Activated CD4-positive, alpha-beta T cell treated with anti-CD3 and anti-CD28 coated beads, Interleukin-2, amount 50 U/mL, for 24 hours (primary cell): ENCODE measurements at places on chromosomes 1 and 21.

DNA sequence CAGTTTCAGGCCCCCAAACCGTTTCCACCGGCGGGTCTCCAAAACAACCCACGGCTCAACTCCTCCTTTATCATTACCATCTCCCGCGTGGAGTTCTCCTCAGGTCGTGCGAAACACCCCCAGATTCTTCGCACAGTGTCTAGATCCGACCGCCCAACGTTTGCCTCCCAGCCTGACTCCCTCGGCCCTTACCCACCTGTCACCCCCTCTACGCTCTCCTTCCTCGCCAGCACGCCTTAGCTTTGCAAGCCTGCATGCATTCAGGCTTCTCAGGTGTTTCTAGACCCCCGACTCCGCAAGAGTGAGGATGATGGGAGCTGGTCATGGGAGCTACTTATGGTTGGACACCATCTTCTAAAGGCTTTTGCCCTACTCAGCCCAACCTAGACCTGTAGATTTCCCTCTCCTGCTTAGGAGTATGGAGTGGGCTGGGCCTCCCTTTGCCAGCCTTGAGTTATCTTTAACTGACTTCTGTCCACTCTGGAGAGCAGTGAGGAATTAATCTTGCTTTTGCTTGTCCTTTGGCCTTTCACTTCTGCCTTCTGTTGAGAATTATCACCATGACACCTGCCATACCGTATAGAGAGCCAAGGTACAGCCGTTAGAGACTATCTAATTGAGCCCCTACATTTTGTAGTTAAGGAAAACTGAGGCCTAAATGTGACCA lies 865 bp downstream of the ATP5IF1 start:
- DNase-seq: no peak

GRCh38 chr1:236920286-236920894 lies 83.9 kb downstream of the MT1HL1 start:
- DNase-seq: no peak

- DNase-seq: no peak
Measured at GRCh38 chr1:64909031-64909430, 57.3 kb downstream of the JAK1 start.

DNA sequence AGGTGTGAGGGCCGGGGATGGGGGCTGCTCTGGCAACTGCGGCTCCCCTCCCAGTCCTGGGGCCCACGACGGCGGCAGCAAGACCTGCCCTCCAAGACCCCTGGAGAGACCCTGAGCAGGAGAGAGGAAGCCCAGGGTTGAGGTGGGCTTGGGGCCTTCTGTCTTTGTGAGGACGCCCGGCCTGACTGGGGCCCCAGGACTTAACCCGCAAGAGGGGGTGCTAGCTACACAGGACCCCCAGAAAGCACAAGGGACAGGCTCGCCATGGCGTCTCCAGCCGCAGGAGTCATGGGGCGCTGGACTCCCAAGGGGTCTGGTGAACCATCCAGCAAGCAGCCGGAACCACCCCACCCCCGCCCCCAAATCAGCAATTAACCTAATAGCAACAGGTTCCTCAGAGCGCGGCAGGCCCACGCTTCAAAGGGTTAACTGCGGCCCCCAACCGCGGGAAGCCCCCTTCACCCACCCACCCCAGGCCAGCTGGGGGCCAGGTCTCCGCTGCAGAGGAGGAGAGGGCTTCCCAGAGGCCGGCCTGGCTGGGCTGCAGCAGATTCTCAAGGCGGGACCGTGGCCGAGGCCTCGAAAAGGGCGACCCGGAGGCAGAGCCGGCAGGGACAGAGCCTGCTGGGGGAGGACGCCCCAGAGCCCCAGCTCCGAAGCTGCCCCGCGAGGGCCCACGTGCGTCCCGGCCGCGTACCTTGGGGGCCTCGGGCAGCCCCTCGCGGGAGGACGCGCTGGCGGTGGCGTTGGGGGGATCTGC lies 525 bp downstream of the C1QTNF12 start:
- no peak for DNase-seq

GRCh38 chr1:216566641-216567205 lies 143.5 kb upstream of the USH2A start:
- no peak for DNase-seq

- no peak for DNase-seq
Measured at GRCh38 chr1:233544304-233544703, 69.6 kb upstream of the KCNK1 start.

DNA sequence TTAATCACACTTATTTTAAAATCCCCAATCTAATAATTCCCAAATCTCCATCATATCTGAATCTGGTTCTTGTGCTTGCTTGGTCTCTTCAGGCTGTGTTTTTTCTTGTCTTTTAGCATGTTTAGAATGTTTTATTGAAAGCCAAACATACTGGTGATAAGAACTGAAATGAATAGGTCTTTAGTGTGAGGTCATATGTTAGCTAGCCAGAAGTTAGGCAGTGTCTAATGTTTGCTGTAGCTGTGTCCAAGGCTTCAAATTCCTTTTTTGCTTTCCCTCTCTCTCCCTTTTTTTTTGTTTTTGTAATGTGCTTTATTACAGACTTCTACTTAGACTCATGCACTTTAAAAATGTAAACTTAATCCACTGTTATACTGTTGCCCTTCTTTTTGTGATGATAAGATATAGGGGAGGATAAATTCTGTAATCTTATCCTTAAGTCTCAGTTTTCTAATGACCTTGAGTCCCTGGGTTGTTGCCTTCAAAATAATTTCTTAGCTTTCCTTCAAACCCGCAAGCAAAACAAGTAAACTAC lies 725.1 kb downstream of the BRINP3 start:
- no peak for DNase-seq

DNA sequence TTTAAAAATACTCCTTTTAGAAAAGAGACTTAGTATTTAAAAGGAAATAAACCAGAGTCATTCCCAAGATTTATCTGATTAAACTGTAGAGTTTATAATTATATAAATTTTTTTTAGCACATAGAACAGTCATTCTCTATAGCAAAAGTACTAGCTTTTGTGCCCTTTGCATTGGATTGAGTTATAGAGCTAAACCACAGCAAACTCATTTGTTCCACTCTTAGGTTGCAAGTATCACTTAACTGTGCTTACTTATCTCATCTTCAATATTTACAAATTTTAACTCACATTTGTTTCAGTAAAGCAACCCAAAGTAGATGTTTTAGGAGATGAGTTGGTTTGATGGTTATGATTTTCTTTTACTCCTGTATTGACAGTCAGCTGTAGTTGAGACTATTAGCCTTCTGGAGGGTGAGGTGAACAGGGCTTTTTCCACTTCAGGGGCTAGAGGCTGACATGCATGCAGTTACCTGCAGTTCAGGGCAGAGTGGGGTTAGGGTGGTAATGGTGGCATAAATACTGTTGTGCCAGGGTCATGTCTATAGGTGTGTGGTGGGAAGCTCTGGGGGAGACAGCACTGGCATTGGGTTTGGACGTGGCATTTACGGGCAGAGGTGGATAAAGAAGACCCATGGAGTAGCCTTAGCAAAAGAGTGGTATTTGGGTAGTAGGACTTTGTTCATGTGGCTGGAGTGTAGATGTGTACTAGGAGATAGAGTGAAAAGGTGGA lies 42.1 kb downstream of the DYRK1A start:
- no peak for DNase-seq

GRCh38 chr1:150809651-150810050 lies 1.6 kb upstream of the CTSK start:
- DNase-seq: no peak

DNA sequence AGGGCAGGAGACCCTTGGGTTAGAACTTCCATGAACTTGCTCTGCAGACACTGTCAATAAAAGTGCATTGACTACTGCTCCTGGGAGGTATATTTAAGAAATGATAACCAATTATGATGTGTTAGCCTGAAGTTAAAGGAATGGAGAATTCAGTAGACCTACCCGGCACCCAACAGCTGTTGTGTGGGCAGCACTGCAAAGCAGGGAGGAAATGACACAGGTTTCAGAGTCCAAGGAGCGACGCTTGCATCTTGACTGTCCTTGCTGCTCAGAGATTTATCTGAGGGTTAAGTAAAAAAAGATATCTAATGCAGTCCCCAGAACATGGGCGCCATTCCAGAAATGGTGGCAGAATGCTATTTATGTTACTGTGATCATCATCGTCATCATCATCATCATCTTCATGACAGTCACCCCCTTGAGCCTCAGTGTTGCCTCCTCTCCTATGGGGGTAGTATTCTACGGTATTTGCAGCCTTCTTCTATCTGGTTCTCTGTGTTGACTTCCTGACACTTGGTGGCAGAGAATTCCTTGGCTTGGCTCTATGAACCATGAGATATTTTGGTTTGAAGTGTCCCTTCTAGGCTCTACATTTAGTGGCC lies 225.9 kb downstream of the KAZN start:
- no peak for DNase-seq

- DNase-seq: no peak
Measured at GRCh38 chr1:39080831-39081270, 54.7 kb downstream of the NDUFS5 start.

- no peak for DNase-seq
Measured at GRCh38 chr1:65698590-65698989, 94.1 kb upstream of the PDE4B start.

- no peak for DNase-seq
Measured at GRCh38 chr1:22177354-22178003, 34.6 kb upstream of the WNT4 start.

- no peak for DNase-seq
Measured at GRCh38 chr1:45329445-45329844, 2.8 kb downstream of the HPDL start.

GRCh38 chr1:53590104-53590503 lies 130.9 kb downstream of the DMRTB1 start:
- DNase-seq: no peak

GRCh38 chr1:12114916-12115315 lies 51.8 kb downstream of the TNFRSF8 start:
- no peak for DNase-seq

GRCh38 chr1:36481771-36482723 lies 666 bp downstream of the CSF3R start:
- DNase-seq: no peak

DNA sequence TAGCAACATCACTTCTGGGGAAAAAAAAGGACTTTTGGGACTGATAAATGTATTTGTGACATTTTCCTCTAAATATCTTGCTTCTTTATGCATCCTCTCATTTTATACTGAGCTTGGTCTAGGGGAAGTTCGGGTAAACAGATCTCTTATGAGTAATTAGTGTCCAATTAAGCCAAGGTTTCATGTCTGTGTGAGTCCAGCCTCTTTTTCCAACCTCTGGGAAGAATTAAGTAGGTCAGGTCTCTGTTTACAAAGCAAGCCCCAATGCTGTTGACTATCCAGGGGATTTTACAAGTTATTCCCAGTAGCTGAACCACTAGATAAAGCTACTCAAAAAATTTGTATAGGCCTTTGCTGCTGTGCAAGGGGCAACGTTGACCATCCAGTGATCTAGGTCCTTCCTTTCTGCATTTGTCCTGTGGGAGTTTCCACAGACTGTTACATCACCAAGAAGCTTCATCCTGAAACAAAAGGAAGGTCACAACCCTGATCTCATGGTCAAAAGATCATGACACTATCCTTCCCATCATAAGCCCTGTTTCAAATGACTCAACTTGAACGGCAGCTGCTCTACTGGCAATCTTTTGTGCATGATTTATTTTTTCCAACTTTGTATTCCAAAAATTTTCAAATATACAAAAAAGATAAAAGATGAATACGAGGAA lies 74.3 kb downstream of the ETS2 start:
- no peak for DNase-seq

- no peak for DNase-seq
Measured at GRCh38 chr1:243270097-243270864, 14.4 kb downstream of the SDCCAG8 start.

GRCh38 chr21:32844653-32845436 lies 73.3 kb upstream of the PAXBP1 start:
- DNase-seq: no peak

- DNase-seq: no peak
Measured at GRCh38 chr1:58986996-58987767, 203.3 kb upstream of the JUN start.

- no peak for DNase-seq
Measured at GRCh38 chr1:32759997-32760623, 57.0 kb downstream of the YARS1 start.

GRCh38 chr1:193185211-193185610 lies 1.2 kb downstream of the B3GALT2 start:
- no peak for DNase-seq

DNA sequence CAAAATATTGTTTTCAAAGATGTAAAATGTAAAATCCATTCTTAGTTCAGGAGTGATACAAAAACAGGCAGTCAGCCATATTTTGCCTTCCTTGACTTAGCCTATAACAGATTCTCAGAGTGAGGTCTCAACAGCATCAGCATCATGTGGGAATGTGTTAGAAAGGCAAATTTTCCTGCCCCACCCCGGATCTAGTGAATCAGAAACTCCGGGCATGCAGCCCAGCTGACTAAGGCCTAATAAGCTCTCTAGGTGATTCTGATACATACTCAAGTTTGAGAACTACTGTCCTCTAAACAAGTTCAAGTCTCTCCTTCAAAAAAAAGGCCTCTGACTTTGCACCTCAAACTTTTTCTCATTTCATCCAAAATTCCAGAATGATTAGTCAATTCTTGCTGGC lies 46.9 kb upstream of the PRRC2C start:
- no peak for DNase-seq

DNA sequence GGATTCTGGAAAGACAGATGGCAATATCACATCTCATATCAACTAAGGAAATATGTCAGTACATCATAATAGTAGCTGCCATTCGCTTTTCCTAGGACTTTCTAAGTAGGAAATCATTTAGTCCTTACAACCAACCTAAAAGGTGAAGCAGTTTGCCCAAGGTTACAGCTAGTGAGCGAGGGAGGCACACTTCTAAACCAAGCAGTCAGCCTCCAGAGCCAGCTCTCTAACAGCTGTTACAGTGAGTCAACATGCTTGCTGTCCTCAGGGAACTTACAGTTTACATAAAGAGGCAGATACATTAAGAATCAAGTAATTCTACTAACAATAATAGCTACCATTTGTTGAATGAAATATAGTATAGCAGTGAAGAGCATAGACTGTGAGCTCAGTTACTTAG lies 57.1 kb downstream of the GIPC2 start:
- DNase-seq: no peak

GRCh38 chr1:182910143-182910542 lies 42.8 kb downstream of the SHCBP1L start:
- no peak for DNase-seq

GRCh38 chr1:41695118-41695745 lies 210.7 kb upstream of the EDN2 start:
- no peak for DNase-seq
